ENCODE measurements at places on chromosomes 6 and 20. TPM values are rescaled to one million over a fixed set of nuclear protein-coding genes. Genes with fewer than 3 reads are reported as not detected.

GRCh38 chr6:28947831-28948270 lies 24.1 kb upstream of the TRIM27 start:
- H3K27ac ChIP-seq, result no peak overlapping the region
- no peaks in the 10 kb centered on the region for H3K36me3 ChIP-seq
- peaks cover 6% of the 10 kb centered on the region for H3K4me1 ChIP-seq

- H3K4me3 ChIP-seq, result peak overlapping the region; percentile 83
- no peaks in the 10 kb centered on the region for H3K27me3 ChIP-seq
- peak; percentile 87 for DNase-seq
- peak overlapping the region; percentile 95 for H3K27ac ChIP-seq
These were observed 572 bp downstream of the DSE start for GRCh38 chr6:116371120-116371917.

- peaks cover 14% of the 10 kb centered on the region for H3K27me3 ChIP-seq
- no peaks in the 10 kb centered on the region for H3K36me3 ChIP-seq
- DNase-seq, result no peak
- H3K4me3 ChIP-seq, result no peak overlapping the region
- no peak overlapping the region for H3K27ac ChIP-seq
- H3K4me1 ChIP-seq, result no peaks in the 10 kb centered on the region
These were observed 147.7 kb upstream of the RPS6KA2 start for GRCh38 chr6:166774770-166775169.

- H3K4me3 ChIP-seq, result no peak overlapping the region
- no peaks in the 10 kb centered on the region for H3K36me3 ChIP-seq
- H3K27ac ChIP-seq, result no peak overlapping the region
- DNase-seq, result peak; percentile 80
These were observed 282.1 kb downstream of the UST start for GRCh38 chr6:149028767-149029405.

GRCh38 chr6:53581173-53581773 lies 36.4 kb upstream of the GCLC start:
- no peak overlapping the region for H3K27ac ChIP-seq
- peak; percentile 90 for DNase-seq
- no peaks in the 10 kb centered on the region for H3K36me3 ChIP-seq
- peaks cover 4% of the 10 kb centered on the region for H3K4me1 ChIP-seq

DNA sequence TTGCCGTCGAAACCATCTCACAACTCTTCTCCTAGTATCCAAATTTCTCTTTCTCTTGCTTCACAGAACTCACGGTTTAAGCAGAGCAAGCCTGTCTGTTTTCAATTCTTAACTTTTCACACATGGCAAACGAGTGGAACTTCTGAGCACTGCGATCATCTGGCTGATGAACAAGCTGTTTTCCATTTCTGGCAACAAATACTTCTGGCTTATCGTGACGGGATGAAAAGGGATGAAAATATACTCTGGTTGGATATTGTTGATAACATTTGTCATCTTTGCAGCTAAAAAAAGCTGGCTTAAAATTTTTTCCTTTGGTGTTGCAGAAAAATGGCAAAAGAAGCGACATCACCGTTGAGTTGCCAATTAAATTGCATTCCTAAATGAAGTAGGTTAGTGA lies 515.2 kb upstream of the JARID2 start:
- H3K4me3 ChIP-seq, result no peak overlapping the region
- H3K27ac ChIP-seq, result no peak overlapping the region
- no peaks in the 10 kb centered on the region for H3K36me3 ChIP-seq
- DNase-seq, result no peak
- H3K27me3 ChIP-seq, result no peaks in the 10 kb centered on the region
- peaks cover 36% of the 10 kb centered on the region for H3K4me1 ChIP-seq

DNA sequence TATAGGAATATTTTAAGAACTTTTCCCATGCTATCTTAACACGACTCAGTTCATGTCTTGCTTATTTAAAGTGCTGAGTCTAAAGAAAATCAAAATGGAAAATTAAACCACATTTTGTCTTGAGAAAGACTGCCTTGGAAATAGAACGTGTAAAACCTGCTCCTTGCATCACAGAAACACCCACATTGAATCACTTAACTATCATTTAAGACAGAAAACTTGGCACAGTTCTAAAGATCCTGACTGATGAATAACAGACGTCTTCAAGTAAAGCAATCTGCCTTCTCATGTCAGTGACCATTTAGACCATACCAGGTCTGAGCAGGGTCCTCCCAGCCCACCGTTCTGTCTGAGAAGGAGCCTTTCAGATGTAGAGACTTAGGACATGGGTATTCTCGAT lies 7.4 kb downstream of the PERP start:
- H3K4me3 ChIP-seq, result no peak overlapping the region
- H3K4me1 ChIP-seq, result no peaks in the 10 kb centered on the region
- H3K27me3 ChIP-seq, result no peaks in the 10 kb centered on the region
- DNase-seq, result peak; percentile 64
- no peak overlapping the region for H3K27ac ChIP-seq

- no peaks in the 10 kb centered on the region for H3K4me1 ChIP-seq
- peaks cover 5% of the 10 kb centered on the region for H3K27me3 ChIP-seq
- H3K4me3 ChIP-seq, result no peak overlapping the region
- no peaks in the 10 kb centered on the region for H3K36me3 ChIP-seq
- H3K27ac ChIP-seq, result no peak overlapping the region
- no peak for DNase-seq
These were observed 250.5 kb upstream of the AFDN start for GRCh38 chr6:167576050-167576741.

DNA sequence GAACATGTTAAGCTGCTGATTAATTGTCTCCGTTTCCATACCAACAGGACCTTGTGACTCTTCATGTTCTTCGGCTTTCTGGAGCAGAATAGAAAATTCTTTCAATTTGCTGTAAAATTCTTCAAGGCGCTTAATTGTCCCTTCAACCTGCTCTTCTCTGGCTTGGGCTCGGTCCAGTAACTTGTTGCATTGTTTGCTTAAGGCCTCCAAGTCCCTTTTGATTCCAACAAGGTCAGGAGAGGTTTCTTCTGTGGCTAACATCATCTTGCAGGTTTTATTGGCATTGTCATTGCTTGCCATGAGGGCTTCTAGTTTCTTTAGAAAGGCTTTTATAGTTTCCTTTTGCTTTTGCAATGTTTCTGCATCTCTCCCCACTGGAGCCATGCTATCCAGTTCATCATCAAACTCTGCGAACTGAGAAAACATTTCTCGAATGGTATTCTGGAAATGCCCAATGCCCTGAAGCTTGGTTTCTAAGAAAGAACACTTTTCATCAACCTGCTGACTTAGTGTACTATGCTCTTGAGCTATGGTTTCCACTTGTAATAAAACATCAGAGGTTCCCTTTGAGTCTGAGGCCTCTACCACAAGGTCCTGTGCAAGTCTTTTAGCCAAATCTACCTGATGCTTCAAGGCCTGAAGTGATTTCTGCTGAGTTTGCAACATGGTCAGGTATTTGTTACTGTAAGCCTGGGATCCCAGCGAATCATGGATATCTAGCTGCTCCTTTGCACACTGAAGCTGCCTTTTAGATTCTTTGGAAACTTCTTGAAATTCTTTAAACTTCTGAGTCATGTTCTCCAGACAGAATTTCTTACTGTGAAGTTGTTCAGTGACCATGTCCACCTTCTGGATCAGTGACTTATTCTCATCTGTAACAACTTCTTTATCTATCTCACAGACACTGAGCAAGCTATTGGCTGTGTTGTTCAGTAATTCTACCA lies 90.2 kb downstream of the DST start:
- DNase-seq, result peak; percentile 80
- H3K27ac ChIP-seq, result peak overlapping the region; percentile 28
- H3K4me3 ChIP-seq, result no peak overlapping the region
- no peaks in the 10 kb centered on the region for H3K27me3 ChIP-seq
- peaks cover 39% of the 10 kb centered on the region for H3K36me3 ChIP-seq

- peak overlapping the region; percentile 78 for H3K4me3 ChIP-seq
- no peaks in the 10 kb centered on the region for H3K27me3 ChIP-seq
- H3K27ac ChIP-seq, result peak overlapping the region; percentile 71
- no peak for DNase-seq
- no peaks in the 10 kb centered on the region for H3K36me3 ChIP-seq
- peaks cover 14% of the 10 kb centered on the region for H3K4me1 ChIP-seq
These were observed 686 bp downstream of the GINS1 start for GRCh38 chr20:25408170-25408547.

DNA sequence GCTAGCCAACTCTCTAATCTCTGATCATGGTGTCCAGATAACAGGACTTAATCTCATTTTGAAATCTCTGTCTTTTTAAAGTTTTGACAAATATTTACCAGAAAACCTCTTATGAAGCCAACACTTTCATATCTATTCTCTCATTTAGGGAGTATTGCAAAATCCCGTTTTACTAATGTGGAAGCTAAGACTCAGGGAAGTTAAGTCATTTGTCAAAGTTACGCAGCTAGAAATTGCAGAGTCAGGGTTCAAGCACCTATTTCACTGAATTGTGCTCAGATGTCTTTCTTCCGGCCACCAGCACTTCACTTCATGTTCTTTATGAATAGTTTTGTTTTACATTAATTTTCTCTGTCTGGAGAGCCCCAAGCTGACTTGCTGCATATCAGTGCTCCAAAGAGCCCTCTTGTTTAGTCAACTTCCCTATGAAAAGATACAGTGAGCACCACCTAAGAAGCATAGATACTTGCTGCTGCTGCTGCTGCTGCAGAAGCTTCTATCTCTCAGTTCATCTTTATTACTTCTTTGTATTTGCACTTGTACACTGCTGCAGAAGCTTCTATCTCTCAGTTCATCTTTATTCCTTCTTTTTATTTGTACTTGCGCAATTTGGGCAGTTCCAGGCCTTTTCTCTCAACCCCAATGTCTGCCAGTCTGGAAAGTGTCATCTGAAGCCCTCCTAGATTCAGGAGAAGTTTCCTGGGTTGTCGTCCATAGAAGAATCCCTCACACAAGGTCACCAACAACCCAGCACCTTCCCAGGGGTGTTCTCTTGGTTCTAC lies 329.7 kb downstream of the MAFB start:
- no peak overlapping the region for H3K27ac ChIP-seq
- H3K4me1 ChIP-seq, result no peaks in the 10 kb centered on the region
- H3K4me3 ChIP-seq, result no peak overlapping the region
- no peaks in the 10 kb centered on the region for H3K27me3 ChIP-seq
- H3K36me3 ChIP-seq, result no peaks in the 10 kb centered on the region

DNA sequence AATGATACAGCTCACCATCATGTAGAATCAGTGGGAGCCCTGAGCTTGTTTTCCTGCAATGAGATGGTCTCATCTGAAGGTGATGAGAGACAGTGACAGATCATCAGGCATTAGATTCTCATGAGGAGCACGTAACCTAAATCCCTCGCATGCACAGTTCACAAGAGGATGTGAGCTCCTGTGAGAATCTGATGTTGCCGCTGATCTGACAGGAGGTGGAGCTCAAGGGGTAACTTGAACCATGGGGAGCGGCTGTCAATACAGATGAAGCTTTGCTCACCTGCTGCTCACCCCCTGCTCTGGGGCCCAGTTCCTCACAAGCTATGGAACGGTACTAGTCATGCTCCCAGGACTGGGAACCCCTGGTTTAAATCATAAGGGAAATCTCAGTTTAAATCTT lies 89.2 kb downstream of the THBS2 start:
- no peaks in the 10 kb centered on the region for H3K36me3 ChIP-seq
- H3K4me1 ChIP-seq, result peaks cover 43% of the 10 kb centered on the region
- no peaks in the 10 kb centered on the region for H3K27me3 ChIP-seq
- no peak for DNase-seq

DNA sequence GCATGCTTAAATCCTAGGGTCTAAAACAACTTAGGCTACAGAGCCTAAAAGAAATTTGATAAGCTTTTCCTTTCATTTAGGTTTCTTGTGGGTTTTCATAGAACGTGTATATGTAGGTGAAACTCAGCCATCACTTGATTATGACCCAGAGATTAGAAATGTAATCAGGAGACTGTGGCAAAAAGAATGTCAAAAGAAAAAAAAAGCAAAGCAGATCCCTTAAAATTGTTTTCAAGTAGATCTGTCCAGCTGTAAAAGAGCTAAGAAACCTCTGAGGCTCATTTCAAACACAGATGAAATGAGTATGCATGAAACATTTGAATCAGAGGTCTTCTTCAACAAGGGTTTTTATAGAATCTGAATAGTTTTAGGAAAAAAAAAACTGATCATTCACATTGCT lies 341.3 kb upstream of the PRDM1 start:
- no peaks in the 10 kb centered on the region for H3K4me1 ChIP-seq
- H3K27ac ChIP-seq, result no peak overlapping the region

- no peak overlapping the region for H3K27ac ChIP-seq
- no peak for DNase-seq
- H3K36me3 ChIP-seq, result no peaks in the 10 kb centered on the region
- peaks cover 31% of the 10 kb centered on the region for H3K4me1 ChIP-seq
- H3K4me3 ChIP-seq, result peak overlapping the region; percentile 69
These were observed 793 bp downstream of the GMPR start for GRCh38 chr6:16238963-16239797.

DNA sequence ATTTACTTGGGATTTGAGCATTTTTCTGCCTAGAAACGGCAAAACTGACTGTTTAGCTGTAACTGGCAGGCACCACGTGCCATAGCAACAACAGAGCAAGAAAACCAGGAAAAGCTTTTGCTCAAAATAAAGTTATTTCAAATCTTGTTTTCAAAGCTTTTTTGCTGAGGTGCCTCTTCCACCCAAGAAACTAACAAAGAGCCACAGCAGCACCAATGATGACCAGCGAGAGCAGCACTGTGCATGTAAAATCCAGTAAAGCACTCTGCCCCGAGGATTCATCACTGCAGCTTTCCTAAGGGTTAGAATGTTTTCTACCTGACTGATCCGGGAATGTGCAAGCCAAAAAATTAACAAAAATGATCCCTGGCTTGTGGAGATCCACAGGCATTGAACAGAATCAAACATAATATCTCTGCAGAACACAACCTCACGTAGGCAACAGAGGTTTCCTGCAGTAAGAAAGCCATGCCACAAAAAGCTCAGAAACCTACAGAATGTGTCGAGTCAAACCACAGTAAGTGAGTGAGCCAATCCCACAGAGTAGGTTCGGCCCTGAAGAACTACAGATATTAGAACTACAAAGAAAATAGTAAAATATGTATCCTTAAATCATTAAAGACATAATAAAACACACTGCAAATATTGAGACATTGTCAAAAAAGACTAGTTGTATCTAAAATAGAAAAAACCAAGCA lies 7.4 kb upstream of the ULBP3 start:
- no peak overlapping the region for H3K27ac ChIP-seq
- H3K4me3 ChIP-seq, result no peak overlapping the region

DNA sequence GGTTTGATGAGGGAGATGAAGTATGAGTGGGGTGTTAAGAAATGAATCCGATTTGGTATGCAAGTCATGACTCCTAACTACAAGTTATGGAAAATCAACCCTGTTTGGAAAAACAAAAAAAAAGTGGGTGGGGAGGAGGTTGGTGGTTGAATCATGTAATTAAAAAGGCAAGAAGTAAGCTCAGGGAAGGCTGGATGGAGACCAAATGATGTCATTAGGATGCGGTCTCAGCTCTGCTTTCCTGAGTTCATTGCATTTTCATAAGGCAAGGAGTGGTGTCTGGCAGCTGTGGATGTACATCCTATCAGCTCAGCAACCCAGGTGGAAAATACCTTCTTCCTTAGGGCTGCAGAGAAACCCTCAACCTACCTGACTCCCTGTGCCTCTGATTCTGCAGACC lies 60.4 kb upstream of the AKAP12 start:
- H3K27me3 ChIP-seq, result no peaks in the 10 kb centered on the region
- no peaks in the 10 kb centered on the region for H3K36me3 ChIP-seq
- no peak overlapping the region for H3K4me3 ChIP-seq
- H3K27ac ChIP-seq, result no peak overlapping the region
- H3K4me1 ChIP-seq, result peaks cover 7% of the 10 kb centered on the region

Gene PRL
- not detected for total RNA-seq

Gene MDC1
- 25.4 TPM for total RNA-seq

Gene TRAPPC3L
- total RNA-seq, result not detected

Gene LAMA4
- total RNA-seq, result 2.0 TPM

Data from astrocyte (in vitro differentiated cells and primary cell).